ENCODE measurements at places on chromosomes 2 and 18.

DNA sequence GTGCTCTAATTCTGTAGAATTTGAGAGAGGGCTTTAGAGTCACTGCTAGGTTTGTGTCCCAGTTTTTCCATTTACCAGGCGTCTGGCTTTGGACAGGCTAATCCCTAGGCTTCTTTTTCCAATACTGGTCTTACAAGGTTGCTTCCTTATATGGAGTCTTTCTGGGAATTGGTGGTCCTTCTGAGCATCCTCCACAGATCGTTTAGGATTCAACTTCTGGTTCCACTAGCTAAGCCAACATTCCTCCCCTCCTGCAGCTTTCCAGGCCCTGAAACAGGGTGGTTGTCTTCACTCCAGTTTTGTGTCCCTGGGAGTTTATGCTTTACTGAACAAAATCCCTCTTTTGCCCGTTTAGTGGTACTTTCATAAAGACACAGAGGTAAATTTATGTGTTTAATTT is 170.6 kb downstream of the CERS6 start:
- DNase-seq, result no peak

GRCh38 chr2:98444436-98445176 is at the start of gene INPP4A:
TSS of gene INPP4A (plus strand) at chr2:98444858. CDS start at chr2:98520049, 75,191 bp downstream.
- peak; percentile 55 for DNase-seq

GRCh38 chr2:219446101-219446504 is 11.5 kb downstream of the SPEG start:
- no peak for DNase-seq

DNA sequence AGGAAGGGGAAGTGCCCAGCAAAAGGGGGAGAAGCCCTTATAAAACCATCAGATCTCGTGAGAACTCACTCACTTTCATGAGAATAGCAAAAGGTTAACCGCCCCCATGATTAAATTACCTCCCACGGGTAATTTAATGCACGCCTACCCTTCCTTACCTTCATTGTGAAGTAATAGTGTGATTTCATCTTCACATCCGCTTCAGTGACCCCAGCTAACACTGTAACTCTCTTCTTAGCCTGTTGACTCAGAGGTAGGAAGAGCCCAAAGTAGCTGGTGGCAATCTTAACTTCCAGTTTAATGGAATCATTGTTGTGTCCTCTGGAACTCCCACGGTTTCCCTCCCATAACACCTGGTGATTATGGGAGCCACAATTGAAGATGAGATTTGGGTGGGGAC is 120.5 kb downstream of the GULP1 start:
- no peak for DNase-seq

DNA sequence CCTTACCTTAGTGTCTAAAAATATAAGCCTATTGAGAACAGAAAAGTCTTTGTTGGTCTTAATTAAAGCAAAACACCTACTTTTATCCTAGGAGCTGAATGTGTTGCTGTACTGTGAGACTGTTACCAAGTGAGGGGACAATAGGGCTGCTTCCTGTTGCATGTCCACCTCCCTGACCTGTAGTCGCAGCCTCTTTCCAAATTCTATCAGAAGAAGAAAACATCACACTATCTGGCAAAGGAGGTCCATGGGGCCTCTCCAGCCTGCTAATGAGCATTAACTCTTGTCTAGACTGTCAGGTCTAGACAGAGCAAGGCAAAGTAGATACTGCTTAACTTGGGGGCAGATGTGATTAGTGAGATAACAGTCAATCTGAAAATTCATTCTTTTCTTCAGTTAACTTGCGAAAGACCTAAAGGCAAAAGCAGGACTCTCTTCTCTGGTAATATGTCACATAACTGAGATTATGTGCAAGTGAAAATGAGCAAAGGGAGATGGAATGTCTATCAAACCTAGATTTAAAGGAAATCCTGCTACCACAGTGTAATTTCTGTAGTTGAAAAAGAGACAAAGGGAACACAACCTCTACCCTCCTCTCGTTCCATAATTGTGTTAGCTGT is 66.9 kb downstream of the CDH20 start:
- DNase-seq, result no peak

DNA sequence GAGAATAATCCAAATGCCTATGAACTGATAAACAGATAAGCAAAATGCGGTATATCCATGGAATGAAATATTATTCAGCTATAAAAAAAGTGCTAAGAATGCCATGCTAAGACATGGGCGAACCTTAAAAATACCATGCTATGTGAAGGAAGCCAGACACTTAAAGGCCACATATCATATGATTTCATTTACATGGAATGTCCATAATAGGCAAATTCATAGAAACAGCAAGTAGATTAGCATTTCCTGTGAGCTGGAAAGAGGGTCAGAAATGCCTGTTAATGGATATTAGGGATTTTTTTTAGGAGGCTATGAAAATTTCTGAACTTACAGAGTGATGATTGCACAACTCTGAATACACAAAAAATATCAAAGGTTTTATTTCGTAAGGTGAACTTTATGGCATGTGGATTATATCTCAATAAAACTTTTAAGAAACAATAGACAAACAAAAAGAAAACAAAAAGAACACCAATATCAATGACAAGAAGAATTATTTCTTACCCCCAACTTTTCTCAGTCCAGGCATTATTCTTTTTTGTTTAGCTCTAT is 1207.7 kb downstream of the SUCLG1 start:
- no peak for DNase-seq
